AG08395 (cell line): ENCODE measurements at places on chromosomes 5 and 9.
A peak's percentile ranks its signal among the peaks of the same experiment; 100 is the strongest.

DNA sequence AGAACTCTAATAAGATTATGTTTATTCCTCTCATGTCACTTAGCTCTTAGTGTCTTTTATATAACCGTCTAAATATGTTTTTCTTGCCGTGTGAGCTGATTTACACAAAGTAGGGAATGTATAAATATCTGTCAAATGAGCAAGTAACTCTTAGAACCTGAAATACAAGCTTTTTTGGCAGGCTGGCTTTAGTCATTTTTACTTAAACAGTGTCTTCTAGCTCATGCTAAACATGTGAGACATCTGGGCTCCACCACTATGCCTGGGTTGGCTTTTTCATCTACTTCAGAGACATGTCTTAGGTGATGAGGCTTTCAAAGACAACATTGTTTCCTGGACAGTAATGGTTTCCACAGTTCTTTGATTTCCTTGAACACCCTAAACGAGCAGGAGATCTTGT lies 137.2 kb upstream of the ZNF608 start:
- DNase-seq: no peak

GRCh38 chr9:4443439-4443838 lies 46.8 kb upstream of the SLC1A1 start:
- no peak for DNase-seq

GRCh38 chr5:127492854-127493738 lies 24.3 kb upstream of the PRRC1 start:
- peak; percentile 44 for DNase-seq

- DNase-seq: no peak
Observed at GRCh38 chr5:34583167-34583566, 73.0 kb upstream of the RAI14 start.

DNA sequence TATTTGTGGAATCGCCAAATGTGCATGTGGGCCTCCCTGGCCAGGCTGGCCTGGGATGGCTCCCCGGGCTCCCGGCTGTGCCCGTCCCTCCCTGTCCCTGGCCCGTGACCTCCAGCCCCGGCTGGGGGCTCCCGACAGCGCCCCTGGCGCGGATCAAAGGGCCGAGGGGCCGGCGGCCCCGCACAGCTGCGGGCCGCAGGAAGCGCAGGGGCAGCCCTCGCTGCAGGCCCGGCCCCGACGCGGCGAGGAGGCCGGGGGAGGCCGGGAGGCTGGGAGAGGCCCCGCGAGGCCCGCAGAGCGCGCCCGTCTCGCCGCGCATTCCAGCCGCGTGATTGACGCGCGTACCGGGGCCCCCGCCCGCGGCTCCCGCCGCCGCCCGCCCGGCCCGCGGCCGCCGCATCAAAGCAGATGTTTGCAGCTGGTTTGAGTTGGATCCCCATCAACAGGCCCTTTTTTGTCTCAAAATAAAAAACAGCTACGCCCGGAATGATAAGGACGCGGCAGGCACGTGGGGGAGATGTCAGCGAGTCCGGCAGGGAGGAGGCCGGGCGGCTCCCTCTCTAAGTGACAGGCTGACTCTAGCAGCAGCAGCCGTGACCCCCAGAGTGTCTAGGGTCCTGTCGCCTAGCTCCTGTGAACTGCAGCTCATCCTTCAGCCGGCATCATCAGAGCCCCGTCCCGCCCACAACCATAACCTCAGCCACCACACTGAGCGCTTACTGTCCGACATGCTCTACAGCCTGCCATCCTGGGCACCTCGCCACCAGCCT lies 69.4 kb downstream of the LMX1B start:
- DNase-seq: no peak

DNA sequence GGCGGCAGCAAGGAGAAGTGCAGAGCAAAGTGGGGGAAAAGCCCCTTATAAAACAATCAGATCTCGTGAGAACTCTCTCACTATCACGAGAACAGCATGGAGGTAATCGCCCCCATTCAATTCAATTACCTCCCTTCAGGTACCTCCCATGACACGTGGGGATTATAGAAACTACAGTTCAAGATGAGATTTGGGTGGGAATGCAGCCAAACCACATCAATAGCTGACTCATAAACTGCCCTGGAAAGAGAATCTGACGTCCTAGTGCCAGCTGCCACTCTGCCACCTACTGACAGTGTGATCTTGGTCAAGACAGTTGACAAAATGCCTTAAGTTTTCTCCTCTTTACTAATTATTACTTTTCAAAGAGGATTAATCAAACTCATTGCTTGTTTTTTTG lies 128.3 kb downstream of the GPBP1 start:
- no peak for DNase-seq

DNA sequence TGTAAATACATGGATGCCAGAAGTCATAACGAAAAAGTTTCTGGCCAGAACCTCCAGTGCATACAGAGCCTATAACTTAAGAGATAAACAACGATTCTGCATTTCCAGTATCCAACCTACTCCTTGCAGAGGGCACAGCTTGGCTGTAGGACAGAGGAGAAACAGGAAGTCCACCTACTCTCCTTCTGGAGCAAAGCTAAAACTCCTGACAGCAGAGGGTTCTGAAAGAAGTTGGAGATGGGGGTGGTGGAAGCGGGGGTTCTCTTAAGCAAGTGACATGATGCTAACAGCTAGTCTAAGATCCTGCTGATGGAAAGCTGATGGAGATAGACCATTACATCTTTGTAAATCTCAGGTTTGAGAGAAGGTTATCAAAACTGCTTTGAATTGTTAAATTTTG lies 35.5 kb upstream of the CTNNAL1 start:
- DNase-seq: no peak

DNA sequence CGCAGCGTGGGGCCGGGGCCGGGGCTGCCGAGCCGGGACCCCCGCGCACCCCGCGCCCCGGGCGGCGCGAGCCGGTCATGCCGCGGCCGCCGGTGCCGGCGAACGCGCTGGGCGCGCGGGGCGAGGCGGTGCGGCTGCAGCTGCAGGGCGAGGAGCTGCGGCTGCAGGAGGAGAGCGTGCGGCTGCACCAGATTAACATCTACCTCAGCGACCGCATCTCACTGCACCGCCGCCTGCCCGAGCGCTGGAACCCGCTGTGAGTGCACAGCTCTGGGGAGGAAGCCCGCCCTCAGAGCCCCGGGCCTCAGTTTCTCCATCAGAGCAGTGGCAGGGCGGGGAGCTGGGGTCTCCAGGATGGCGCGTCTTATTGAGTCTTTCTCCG lies 335 bp downstream of the GALNT12 start:
- no peak for DNase-seq

GRCh38 chr5:95670568-95670967 lies 12.2 kb downstream of the SPATA9 start:
- no peak for DNase-seq

- DNase-seq: no peak
Observed at GRCh38 chr5:173640156-173640804, 23.8 kb upstream of the BOD1 start.

- no peak for DNase-seq
Observed at GRCh38 chr5:109901628-109901981, 211.9 kb downstream of the MAN2A1 start.

DNA sequence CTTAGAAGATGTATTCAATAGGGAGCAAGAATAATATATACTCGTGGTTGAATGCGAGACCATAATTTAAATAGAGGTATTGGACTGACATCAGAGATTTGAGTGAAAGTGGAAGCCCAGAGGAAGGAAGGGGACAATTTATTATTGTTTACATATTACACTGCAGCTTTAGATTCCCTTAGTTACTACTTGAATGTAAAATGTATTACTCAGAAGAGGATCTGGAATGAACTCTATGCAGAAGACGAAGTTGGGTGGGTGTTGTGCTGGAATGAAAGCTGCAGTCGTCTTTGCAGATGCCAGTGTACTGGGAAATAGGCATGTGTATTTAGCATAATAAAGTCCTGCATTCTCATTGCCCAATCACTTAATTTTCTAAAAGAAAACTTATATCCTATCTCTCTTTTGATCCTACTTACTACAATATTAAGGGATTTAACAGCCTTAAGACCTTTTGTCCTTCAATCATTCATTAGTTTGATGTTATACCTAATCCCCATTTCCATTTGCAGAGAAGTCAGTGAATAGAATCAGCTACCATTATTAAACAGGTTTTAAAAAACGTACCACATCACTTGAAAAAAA lies 570.7 kb upstream of the WWC1 start:
- peak; percentile 56 for DNase-seq

DNA sequence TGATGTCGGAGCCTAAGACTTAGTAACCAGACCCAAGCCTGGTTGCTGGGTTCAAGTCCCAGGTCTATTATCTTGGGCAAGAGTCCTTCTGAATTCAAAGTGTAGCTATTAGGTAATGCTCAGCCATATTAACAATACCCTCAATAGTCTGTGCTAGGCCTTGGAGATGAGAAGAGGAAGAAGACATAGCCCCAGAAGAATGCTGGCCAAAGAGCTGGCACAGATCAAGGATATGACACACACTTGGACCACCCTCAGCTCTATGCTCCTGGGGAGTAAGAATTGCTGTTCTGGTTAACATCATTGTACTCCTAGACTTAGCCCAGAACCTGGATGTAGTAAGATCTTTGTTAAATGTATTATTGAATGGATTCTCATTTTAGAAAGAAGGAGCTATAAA lies 426.7 kb downstream of the CDK5RAP2 start:
- no peak for DNase-seq

- no peak for DNase-seq
Observed at GRCh38 chr9:127380479-127380878, 16.5 kb upstream of the SLC2A8 start.

DNA sequence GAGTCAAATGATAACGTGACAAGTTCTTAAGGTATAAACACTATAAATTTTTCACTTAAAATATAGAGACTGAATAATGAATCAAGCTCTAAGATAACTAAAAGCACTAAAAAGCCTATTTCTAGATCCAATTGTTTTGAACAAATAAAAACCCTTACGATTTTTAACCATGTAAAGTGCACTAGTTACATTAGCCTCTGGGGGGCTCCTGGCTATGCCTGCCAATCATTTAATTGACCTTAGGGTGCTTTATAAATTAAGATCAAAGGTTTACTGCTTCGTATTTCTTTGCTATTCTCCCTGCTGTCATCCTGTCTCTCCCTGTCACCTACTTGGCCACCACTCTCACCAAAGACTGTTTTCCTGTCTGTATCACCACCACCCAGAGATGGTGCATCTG lies 133.4 kb downstream of the ESM1 start:
- no peak for DNase-seq

DNA sequence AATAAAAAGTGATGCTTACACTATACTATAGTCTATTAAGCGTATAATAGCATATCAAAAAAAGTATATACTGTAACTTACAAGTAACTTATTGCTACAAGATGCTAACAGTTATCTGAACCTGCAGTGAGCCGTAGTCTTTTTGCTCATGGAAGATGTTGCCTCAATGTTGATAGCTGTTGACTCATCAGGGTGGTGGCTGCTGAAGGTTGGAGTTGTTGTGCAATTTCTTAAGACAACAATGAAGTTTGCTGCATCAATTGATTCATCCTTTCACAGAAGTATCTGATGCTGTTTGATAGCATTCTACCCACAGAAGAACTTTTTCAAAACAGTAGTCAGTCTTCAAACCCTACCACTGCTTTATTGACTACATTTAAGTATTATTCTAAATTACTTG lies 7.8 kb upstream of the C9orf40 start:
- peak; percentile 36 for DNase-seq

DNA sequence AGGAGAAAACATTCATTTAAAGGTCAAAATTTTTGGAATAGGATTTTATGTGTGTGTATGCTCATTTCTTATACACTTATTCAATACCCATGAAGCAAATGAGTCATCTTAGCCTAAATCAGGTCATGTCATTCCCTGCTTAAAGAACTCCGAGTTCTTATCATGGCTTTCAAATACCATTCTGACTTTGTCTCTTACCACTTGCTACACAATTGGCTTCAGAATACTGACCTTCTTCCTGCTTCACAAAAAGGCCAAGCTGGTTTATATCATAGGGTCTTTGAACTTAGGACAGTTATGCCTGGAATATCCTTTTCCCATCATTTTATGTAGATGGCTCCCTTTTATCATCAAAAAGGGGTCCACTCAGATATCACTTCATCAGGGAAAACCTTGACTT lies 652.2 kb upstream of the WWC1 start:
- DNase-seq: no peak

- no peak for DNase-seq
Observed at GRCh38 chr9:105751761-105752160, 57.4 kb downstream of the TMEM38B start.

- DNase-seq: no peak
Observed at GRCh38 chr9:98539954-98540353, 168.8 kb downstream of the GABBR2 start.

GRCh38 chr5:53361708-53362107 lies 118.7 kb upstream of the FST start:
- no peak for DNase-seq

GRCh38 chr5:37902323-37902722 lies 62.5 kb upstream of the GDNF start:
- no peak for DNase-seq

DNA sequence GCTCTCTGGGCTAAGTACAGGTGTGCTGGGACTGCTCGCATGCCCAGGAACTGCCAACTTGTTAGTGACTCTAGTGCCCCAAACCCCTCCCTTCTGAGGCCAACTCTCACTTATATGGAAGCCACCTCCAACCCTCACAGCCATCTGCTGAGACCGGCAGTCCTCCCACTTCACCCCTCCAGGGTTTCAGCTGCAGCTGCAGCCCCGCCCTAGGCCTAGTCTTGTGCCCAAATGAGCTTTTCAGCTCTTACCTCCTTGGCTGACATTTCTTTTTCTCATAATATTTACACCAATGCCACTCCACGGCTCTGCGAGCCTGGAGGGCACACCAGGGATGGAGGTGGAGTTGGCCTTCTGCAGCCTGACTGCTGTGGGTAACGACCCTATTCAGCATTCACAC lies 166.6 kb downstream of the ROR2 start:
- DNase-seq: no peak

DNA sequence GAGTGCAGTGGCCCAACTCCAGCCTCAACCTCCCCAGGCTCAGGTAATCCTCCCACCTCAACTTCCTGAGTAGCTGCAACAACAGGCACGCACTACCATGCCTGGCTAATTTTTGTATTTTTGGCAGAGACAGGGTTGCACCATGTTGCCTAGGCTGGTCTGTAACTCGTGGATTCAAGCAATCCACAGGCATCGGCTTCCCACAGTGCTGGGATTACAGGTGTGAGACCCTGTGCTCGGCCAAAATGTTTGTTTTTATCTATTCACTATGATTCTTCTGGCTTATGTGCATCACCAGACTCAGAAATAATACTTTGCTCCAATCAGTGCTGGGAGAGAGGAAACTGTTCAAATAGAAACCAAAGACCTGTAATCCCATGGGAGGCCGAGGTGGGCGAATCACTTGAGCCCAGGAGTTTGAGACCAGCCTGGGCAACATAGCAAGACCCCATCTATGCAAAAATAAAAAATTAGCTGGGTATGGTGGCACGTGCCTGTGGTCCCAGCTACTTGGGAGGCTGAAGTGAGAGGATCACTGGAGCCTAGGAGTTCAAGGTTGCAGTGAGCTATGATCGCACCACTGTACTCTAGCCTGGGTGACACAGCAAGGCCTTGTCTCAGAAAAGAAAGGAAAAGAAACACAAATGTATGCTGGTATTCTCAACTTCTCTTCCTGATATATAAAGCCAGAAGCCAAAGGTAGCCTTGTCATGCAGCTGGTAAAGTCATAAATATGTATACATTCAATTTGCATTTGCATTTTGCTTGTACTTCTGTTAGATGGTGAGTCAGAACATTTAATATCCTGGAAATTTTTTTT lies 4.5 kb downstream of the PIP5K1B start:
- no peak for DNase-seq
